NCI-H1105 (cell line): ENCODE measurements at places on chromosomes 3 and 15.

DNA sequence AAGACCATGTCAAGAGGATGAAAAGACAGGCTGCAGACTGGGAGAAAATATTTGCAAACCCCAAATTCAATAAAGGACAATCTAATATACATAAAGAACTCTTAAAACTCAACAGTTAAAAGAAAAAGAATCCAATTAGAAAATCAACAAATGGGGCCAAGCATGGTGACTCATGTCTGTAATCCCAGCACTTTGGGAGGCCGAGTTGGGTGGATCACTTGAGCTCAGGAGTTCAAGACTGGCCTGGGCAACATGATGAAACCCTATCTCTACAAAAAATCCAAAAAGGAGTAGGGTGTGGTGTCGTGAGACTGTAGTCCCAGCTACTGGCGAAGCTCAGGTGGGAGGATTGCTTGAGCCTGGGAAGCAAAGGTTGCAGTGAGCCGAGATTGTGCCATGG, 57.6 kb downstream of the ANP32A start:
- no peak for DNase-seq

DNA sequence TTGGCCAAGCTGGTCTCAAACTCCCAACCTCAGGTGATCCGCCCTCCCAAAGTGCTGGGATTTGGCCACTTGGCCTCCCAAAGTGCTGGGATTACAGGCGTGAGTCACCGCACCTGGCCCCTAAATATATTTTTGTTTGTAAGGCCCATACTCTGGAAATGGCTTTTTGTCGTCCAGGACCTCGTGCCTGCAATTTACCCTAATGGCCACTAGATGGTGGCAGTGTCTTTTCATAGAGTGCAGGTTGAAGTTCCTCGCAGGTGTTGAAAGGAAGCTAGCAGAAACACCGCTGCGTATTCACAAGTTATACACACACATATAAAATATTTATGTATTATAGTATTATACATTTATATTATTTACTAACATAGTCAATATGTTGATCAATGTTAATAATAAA, 97.2 kb downstream of the LRTM1 start:
- DNase-seq = no peak

DNA sequence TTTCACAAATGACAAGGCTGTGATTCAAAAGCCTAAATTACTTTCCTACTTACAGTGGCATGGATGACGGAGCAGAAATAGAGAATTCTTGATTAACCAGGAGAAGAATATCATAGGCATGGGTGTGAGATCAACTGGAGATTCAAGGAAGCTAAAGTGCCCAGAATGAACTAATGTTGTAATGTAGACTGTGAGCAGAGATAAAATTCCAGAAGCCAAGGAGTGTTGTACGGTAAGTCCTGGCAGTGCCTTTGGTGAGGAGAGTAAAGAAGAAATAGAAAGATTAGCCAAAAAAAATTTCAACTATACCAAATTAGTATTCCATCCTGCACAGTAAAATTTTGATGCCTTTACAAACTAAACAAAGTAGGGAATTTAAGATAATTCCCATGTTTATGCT, 75.9 kb downstream of the ZBTB20 start:
- no peak for DNase-seq

GRCh38 chr3:142356818-142357217, 91.0 kb downstream of the XRN1 start:
- no peak for DNase-seq

GRCh38 chr3:52670621-52671521, 14.8 kb downstream of the PBRM1 start:
- no peak for DNase-seq

DNA sequence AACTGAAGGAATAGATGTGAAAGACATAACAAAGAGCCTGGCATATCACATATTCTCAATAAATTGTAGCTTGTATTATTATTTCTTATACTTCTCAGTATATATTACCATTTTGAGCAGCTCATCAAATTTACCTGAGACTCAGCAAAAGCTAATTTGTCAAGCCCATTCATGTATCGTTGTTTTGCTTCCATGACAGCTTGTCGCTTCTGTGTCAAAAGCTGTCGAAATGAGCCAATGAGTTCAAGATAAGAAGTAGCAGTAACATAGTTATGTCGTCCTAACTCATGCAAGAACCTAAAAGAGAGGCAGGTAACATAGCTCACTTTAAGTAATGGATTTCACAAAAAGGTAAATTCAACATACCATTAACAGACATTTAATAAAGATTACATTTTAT, 93.8 kb upstream of the ASB14 start:
- DNase-seq = no peak

DNA sequence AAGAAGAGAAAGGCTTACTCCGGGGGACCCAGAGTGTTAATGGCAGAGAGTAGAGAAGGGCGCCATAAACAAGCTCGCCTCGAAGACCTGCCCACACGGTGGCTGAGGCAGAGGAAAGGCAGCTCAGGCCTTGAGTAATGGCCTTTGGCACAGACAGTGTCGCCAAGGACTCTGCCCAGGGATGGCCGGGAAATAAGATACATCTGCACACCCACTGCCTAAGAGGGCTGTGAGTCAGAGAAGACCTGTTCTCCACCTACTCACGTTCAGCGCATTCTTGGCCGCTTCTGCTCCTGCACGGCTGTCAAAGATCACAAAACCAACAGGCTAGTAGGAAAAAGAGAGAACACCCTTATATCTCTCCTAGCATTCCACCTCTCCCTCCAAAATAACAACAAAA, 26.2 kb downstream of the RBPMS2 start:
- no peak for DNase-seq

DNA sequence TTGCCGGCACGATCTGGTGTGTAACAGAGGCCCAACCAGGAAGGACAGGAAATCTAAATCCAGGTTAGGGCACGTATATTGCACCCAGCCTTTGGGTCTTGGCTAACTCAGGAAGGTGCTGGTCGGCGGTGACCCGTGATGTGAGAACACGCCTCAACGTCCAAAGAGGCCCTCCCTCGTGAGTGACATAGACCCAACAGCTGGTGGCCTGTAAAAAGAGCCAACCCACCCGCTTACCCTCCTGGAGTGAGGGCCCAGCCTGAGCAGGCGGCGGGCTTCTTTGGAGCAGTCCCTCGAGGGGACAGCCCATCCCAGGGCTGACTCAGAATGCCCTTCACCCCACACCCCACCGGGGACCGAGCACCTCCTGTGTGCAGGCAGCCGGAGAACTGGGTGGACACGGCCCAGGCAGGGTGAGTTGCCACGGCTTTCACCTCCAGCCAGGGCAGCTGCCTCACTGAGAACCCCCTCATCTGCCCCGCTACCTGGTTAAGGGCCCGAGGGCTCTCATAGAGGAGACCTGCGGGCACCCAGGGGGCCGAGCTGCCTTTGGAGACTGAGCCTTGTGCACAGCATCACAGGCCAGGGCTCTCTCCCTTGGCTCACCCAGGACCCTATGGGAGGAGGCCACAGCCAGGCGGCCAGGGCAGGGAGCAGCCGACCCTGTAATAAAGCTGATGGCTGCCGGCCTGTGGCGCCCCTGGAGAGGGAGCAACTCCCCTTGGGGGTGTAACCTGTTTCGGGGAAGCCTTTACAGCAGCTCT, 41.8 kb downstream of the ZNF710 start:
- DNase-seq = no peak

- peak; percentile 14 for DNase-seq
These were observed 869.2 kb downstream of the IGSF11 start for GRCh38 chr3:118165413-118165812.

DNA sequence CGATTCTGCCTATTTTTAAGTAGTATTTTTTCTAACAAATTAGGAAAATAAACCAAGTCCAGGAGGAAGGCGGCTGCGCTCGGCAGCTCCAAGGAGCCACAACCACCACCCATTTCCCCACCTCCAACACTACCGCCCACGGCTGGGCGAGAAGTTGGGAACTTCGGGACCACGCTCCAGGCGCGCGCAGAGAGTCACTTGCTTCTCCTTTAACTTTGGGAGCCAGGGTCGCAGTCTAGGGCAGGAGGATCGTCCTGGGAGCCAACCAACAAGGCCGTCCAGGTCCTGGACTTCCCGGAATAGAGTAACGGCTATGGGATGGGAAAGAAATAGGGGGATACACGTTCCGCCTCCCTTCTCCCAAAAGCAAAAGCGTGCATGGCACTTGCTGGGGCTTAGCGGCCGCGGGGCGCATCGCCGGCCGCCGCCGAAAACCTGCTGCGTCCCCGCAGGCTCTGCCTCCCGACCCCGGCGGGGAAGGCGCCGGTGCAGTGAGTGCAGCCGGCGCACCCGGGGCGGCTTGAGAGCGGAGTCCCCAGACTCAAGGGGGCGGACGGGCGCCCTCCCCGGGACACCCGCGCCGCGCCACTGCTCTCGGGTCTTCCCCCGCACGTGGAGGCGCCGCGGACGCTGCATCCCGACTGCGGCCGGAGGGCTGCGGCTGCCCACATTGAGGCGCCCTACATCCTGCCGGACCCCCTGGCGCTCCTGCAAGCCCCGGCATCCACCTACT, 699 bp downstream of the MEGF11 start:
- peak; percentile 42 for DNase-seq

DNA sequence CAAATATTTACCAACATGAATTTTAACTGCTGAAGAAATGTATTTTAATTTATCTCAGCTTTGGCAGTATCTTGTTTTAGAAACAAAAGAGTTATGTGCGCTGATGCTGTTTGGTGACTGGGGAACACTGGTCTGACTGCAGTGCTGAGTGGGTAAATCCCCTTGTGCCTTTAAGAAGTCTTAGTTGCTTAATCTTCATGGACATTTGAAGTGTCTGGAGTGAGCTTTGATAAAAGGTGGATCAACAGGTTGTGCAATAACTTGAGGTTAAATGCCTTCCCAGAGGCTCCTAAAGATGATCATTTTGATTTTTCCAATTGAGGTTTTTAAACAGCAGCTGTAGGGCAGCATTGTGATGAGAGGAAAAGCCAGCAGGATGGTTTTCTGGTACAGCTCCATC, 68.7 kb downstream of the TP63 start:
- DNase-seq = no peak

- no peak for DNase-seq
These were observed 44.2 kb downstream of the SMAD6 start for GRCh38 chr15:66746231-66746605.

DNA sequence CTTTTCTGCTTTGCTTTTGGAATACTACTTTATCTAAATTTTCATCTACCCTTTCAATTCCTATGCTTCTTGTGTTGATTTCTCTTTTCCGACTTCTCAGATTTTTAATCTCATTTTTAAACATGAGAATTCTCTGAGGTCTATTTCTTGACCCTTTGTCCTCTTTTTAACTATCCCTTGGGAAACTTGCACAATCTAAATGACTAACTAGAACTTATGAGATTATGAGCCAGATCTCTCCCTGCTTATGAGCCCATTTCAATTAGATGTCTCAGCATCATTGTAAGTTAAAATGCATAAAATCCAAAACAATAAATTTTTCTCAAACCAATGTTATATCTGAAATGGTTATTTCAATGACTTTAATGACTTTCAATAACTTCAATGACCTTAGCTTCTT, 296.9 kb upstream of the AGTR1 start:
- no peak for DNase-seq

DNA sequence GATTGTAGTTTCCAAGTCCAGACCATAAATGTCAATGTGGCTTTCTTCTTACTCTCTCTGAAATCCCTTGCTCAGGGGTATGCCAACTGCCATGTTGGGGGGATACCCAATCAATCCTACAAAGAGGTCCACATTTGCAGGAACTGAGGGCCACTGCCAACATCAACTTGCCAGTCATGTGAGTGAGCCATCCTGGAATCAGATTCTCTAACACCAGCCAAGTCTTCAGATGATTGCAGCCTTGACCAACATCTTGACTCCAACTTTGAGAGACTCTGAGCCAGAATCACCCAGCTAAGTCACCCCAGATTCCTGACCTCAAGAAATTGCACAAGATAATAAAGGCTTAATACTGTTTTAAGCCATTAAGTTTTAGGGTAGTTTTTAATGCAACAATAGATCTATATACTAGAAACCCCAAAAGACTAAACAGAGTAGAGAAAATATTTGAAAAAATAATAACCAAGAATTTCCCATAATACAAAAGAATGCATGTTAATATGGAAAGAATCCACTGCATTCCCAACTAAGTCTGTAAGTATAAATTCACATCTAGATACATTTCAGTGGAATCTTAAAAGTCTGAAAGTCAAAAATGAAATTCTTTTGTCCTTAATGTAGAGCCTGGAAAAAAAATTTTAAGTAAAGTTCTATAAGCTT, 22.4 kb downstream of the ISG20 start:
- DNase-seq = no peak

DNA sequence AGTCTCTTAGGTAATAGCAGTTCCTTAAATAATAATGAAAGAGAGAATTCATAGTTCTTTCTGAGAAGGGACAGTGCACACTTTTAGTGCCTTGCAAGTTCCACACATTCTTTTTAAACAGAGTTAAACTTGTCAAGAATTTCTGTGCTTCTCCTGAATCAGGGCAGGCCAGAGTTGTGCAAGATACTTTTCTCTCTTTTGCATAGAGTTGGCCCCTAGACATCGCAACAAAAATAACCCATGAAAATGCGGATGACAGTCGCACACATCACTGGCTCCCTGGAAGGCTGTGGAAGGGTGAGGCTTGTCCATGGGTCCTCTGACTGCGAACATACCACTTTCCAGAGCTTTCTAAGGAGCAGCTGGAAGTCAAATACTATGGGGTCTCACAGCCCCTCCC, 40.1 kb downstream of the FBLN2 start:
- no peak for DNase-seq

- no peak for DNase-seq
These were observed 311.5 kb upstream of the ROPN1 start for GRCh38 chr3:124303305-124303910.

DNA sequence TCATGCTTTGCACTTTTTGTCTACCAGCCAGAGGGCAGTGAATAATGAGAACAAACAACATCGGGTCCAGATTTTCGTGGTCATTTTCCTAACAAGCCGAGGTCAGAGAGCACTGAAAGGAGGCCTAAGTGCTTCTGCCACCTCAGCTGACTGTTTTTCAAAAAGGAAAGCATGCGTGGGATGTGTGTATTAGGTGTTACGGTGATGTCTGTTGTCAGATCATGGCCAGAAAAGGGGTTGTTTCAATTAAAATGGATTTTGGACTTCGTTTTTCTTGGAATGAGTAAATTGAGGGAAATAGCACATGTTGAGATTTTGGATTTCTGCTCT, 99.5 kb downstream of the APBA2 start:
- DNase-seq = no peak

GRCh38 chr3:34183114-34183513, 384.7 kb downstream of the PDCD6IP start:
- no peak for DNase-seq

- no peak for DNase-seq
These were observed 24.8 kb downstream of the SEC22A start for GRCh38 chr3:123226549-123226948.

GRCh38 chr3:105495021-105495420, 128.3 kb downstream of the ALCAM start:
- DNase-seq = no peak

GRCh38 chr15:87477737-87478686, 778.5 kb downstream of the NTRK3 start:
- peak; percentile 38 for DNase-seq

GRCh38 chr15:60518511-60518910, 39.6 kb upstream of the ICE2 start:
- DNase-seq = no peak

DNA sequence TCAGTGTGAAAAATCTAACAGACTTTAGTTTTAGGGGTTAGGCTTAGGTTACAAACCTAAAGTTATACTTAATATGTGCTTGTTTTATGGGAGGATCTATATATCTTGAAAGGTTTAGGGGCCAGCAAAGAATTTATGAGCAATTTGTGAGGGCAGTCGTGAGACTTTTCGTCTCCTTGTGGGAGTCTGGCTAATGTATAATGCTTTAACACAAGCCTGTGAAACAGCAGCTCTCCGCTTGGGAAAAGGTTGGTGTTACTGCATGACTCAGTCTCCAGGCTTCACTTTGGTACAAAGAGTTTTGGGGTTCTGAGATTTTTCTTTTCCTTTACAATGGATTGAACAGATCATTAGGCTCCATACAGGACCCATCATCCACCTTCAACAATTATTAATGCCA, 79.0 kb upstream of the MFGE8 start:
- DNase-seq = no peak
